AG10803 (cell line): ENCODE measurements at places on chromosomes 2 and 18.

GRCh38 chr2:7052404-7052803 is 135.2 kb downstream of the RNF144A start:
- no peak for DNase-seq

DNA sequence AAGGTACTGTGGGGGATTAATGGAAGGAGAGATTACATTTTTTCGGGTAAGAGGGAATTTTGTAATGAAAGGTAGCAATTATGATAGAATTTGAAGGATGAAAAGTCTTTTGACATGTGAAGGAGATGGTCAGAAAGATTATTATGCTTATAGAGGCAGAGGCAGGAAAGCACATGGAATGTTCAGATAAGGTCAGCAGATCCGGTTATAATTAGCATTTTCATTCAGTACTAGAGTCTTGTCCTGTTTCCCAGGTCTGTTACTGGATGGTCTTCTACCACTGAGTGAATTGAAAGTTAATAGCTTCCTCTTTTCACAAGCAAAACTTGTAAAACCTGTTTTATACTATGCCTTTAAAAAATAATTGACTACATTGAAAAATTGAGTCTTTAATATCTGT is 116.9 kb downstream of the PHLPP1 start:
- no peak for DNase-seq

- DNase-seq: no peak
Observed at GRCh38 chr18:463827-464541, 36.5 kb downstream of the COLEC12 start.

GRCh38 chr18:5524660-5525059 is 19.1 kb downstream of the EPB41L3 start:
- DNase-seq: no peak

DNA sequence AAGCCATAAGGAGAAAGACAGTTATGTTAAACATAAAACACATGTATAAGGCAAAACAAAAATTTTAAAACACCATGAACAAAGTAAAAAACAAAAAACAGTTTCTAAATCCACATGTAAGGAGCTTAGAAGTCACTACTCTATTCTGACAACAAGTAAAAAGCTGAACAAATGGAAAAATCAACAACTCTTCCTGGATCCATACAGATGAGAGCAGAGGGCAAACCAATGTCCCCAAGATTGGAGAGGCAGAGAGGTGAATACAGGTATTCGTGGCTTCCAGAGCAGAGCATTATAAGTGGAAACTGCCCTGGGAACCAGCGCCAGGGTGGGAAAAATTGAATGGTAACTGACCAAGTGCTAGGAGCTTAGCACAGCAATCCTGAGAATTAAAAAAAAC is 93.5 kb downstream of the SPIRE1 start:
- no peak for DNase-seq

DNA sequence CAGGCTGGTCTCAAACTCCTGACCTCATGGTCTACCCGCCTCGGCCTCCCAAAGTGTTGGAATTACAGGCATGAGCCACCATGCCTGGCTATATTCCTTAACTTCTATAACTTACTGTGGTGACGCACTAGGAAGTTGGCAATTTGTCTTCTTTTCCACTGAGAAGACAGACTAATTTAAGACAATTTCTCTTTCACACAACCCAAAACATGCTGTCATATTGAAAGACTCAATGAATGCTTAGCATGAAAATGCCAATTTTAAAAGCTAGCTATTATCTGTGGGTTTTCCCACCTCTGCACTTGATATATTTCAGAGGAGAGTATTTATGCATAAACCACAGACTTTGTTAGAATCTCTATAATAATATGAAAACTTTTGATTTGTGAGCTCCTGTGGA is 84.5 kb downstream of the ERBB4 start:
- DNase-seq: no peak

DNA sequence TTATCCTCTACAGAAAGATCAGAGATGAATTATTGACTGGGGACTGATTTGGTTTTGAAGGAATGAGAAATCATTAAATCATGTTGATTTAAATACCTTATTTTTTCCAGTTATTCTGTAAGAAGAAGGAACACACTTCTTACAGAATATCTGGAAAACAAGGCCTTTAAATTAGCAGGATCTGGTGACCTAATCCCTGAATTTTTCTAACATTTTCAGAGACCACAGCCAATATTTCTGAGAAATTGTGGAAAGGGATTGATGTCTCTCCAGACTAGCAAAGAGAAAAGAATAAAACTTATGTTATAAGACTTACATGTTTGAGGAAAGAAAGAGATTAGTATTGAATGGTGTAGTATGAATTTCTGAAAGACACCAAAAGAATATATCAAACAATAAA is 104.0 kb downstream of the KCNE4 start:
- no peak for DNase-seq
